ENCODE measurements at places on chromosomes 13 and 19.

- no peak for DNase-seq
These were observed 5.2 kb downstream of the CHAMP1 start for GRCh38 chr13:114319441-114319913.

DNA sequence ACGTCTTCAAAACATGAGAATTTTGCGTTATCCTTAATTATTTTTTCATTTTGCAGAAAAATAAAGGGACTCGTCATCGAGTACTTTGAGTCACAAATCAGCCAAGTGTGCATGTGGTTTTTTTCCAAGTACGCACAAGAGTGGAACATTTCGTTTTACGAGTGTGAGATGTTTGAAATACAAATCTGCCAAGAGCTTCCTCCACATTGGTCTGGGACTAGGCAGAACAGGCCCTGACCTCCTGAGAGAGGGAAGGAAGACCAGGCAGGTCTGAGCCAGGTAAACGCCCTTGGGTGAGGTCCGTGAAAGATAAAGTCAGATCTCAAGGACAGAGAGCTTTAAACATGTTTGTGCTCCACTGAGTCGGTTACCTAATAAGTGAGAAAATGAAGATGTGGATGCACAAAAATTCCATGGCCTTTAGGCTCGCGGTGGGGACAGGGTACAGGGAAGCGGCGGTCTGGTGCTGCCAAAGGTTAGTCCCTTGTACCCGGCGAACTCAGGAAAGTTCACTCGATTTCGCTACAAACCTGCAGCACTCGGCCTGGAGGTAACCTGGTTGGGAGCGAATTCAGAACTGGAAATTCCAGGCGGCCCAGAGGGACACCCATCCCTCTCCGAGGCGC, 473 bp upstream of the ITM2B start:
- DNase-seq = no peak

- DNase-seq = no peak
These were observed 66.9 kb downstream of the C13orf42 start for GRCh38 chr13:51044023-51044665.

DNA sequence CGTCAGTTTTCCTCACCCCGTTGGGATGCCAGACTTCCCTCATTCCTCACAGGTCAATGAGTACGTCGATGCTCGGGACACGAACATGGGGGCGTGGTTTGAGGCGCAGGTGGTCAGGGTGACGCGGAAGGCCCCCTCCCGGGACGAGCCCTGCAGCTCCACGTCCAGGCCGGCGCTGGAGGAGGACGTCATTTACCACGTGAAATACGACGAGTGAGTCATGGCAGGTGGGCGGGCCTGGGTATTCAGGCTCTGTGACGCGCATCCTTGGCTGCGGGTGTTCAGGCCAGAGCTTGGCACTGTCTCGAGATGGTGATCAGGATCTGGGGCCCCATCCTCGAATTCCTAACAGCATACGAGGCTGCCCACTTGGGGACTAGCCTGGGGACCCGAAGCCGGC, 21.4 kb downstream of the UHRF1 start:
- no peak for DNase-seq

DNA sequence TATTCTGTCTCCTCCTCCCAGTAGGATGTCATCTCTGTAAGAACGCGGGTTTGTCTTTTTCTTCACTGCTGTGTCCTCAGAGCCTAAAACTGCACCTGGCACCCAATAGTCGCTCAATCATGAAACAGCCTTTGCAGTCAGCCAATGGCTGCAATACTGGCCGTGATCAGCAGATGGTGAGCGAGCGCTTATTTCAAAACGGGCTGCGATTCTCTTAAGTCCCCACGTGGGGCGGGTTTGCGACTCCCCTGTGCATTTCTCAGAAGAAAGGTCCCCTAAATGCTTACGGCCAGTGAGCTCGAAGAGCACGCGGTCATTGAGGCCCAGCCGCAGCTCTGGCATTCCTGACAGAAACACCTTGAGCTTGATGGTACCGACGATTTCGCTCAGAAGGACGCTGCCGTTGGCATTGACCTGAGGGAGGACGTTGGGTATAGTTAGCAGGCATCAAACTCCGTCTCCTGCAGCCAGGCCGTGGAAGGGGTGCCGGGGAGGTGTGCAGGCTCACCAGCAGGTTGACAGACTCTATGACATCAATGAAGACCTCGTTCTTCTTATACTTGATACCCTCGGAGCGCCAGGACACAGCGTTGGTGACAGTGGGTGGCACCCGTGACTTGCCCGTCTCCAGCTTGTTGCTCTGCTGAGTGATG, 6.0 kb downstream of the AP1M2 start:
- peak; percentile 76 for DNase-seq

DNA sequence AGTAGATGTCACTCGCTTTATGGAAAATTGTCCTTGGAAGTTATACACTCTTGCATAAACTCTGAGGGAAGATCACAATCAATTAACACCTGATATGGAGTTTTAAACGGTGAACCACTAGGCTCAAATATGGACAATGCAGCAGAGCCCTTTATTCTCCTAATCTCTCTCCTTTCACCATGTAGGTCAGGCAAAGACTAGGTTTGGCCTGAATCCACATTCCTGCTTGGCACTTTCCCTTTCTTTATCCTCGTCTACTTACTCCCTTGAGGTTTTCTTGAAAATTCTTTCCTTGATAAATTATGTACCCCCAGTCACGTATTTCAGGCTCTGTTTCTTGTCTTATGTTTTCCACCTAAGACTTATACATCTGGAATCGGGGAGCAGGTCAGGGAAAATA, 751.7 kb downstream of the DACH1 start:
- DNase-seq = no peak

Measured in GDM1 (cell line).